ENCODE measurements at places on chromosomes 1 and 21. TPM values are rescaled to one million over a fixed set of nuclear protein-coding genes. Genes with fewer than 3 reads are reported as not detected.

Gene NR1I3
- total RNA-seq = not detected

Gene RNU1-3
- total RNA-seq = under 0.01 TPM

Gene SYPL2
- not detected for total RNA-seq

Gene ST6GALNAC5
- total RNA-seq = 9.2 TPM

Gene B3GALT5
- not detected for total RNA-seq

Gene SPOCD1
- total RNA-seq = 15.2 TPM

Gene TAL1
- under 0.01 TPM for total RNA-seq

Gene LEFTY1
- not detected for total RNA-seq

All from tracheal epithelial cell (primary cell).